ENCODE measurements at places on chromosomes 5 and 9.

DNA sequence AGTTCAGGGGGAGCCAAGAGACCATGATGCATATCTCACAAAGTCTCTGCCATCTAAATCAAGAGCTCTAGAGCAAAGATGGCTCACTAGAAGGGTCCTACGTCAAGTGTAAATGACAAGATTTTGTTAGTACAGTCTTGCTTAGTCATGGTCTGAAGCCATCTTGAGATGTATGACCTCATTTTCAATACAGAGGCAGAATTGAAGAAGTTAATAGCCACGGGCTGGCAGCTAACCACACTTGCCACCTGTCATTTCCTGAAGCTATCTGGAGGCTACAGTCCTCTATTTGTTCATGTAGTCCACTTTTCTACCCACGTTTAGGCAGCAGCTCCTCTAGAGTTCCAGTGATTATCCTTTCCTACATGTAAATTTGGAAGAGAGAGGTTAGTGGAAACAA lies 231.7 kb upstream of the CDH12 start:
- no peak for DNase-seq

DNA sequence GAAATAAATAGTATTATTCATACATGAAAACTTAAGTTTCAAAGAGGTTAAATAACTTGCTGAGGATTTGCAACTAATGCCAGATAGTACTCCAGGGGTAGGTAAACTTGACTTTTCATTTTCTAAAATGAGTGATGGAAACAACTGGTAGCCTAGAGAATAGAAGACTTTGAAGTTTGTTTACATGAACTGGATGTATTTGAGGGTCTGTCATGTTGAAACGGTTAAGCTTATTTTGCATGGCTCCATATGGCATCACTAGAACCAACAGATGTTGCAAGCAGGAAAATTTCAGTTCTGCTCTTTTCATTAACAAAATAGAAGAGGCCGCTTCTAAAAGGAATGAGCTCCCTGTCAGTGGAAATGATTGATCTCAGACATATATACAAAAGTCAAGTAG lies 105.1 kb upstream of the SGCD start:
- DNase-seq: no peak

DNA sequence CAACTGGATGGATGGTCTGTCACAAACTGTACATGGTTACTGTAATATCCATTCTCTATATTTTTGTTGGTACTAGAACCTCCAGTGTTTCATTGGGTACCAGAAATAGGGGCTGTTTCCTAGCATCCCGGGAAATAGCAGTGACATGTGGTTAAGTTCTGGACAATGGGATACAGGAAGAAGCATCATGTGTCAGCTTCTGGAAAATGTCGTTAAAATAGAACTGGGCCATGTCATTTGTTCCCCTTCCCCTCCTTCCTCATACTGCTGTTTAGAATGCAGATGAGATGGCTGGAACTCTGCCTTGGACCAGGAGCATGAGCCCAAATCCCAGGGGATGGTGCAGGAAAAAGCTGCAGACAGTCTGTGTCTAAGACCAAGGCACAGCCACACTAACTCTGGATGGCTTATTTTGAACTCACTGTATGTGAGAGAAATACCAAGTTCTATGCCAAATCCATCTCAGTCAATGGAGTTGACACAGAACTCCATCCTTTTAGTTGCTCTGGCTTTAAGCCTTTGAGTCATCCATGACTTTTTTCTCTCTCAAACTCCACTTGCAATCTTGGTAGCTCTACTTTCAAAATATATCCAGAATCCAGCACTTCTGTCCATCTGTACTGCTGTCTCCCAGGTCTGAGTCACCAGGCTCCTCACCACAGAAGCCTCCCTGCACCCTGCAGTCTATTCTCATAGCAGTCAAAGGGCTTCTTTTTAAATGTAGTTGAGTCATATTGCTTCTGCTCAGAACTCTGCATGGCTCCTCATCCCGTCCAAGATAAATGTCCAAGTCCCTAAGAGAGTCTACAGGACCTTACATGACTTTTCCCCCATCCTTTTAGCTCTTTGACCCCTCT lies 184.2 kb downstream of the NSG2 start:
- DNase-seq: no peak

GRCh38 chr5:83665631-83666030 lies 55.0 kb downstream of the HAPLN1 start:
- no peak for DNase-seq

GRCh38 chr9:129902740-129903134 lies 67.5 kb downstream of the USP20 start:
- no peak for DNase-seq

GRCh38 chr9:1434052-1434767 lies 384.1 kb downstream of the DMRT2 start:
- no peak for DNase-seq

- no peak for DNase-seq
Observed at GRCh38 chr5:133323494-133324457, 272.0 kb downstream of the HSPA4 start.

DNA sequence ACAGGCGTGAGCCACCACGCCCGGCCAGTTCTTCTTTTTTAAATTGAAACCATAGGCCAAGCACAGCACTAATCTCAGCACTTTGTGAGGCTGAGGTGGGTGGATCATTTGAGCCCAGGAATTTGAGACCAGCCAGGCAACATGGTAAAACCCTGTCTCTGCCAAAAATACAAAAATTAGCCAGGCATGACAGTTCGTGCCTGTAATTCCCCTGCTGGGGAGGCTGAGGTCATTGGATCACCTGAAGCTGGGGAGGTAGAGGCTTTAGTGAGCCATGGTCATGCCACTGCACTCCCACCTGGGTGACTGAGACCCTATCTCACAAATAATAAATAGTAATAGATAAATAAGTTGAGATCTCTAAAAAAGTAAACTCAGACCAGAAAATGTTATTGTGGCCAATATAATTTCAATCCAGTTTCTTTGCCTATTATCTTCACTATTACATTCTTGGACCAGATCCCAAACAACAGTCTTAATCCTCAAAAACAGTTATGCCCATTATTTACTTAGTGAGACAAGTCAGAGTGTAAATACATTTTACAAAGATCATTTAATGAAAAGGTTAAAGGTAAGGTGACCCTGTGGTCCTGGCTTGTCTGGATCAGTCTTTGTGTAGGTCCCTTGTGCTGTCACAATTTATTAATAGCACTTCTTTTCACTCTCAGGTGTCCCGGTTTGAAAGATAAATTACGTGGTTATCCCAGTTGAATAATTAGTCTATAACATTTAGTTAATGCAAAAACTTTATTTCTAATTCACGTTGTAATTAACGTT lies 53.6 kb downstream of the RAB24 start:
- DNase-seq: no peak

GRCh38 chr5:76326577-76327302 lies 76.3 kb upstream of the IQGAP2 start:
- no peak for DNase-seq

DNA sequence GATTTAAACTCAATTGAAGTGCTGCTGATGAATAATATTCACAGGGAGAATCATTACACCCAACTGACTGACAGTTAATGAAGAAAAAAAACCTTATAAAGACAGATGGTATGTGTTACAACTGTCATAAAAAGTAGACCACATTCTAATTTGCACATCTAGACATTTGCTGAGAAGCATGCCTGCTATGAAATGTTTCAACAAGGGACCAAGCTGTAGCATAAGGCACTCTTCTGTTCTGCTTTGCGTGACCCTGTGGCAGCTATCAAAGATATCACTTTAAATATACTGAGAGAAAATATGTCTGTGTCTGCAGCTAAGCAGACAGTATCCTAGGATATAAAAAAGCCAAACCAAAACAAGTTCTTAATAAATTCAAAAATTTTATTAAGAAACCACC lies 153.7 kb downstream of the TMEM232 start:
- DNase-seq: no peak

GRCh38 chr5:156394642-156395305 lies 67.8 kb downstream of the SGCD start:
- DNase-seq: peak; percentile 36

DNA sequence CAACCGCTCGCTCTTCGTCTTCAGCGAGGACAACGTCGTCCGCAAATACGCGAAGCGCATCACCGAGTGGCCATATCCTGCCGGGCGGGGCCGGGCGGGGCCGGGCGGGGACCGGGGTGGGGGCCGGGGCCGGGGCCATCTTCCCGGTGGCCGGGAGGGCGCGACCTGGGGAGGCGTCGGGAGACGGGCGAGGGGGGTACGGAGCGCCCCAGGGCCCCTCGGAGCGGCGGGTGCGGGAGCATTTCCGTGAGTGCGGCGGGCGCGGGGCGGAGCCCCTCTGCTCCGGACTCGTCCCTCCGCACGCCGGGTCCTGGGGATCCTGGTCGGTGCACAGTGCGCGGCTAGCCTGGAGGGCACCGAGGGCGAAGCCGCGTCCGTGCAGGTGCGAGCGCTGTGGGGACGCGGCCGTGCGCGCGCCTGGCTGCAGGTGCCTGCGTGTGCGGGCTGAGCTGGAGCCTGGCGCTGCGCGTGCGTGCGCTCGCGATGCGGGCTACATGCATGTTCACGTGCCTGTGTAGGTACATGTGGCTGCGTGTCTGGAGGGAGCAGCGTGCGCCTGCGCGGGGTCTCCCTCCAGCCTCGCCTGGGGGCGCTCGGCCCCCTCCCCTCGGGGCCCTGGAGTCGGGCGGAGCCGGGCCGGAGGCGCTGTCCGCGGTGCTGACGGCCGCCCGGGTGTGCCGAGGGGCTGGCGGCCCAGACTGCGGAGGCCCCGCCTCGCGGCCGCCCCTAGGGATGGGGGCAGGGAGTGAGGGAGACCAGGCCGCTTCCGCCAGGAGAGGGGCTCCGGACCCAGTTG lies 762 bp downstream of the CACNA1B start:
- no peak for DNase-seq

- DNase-seq: no peak
Observed at GRCh38 chr5:169085636-169086035, 215.3 kb downstream of the SLIT3 start.

DNA sequence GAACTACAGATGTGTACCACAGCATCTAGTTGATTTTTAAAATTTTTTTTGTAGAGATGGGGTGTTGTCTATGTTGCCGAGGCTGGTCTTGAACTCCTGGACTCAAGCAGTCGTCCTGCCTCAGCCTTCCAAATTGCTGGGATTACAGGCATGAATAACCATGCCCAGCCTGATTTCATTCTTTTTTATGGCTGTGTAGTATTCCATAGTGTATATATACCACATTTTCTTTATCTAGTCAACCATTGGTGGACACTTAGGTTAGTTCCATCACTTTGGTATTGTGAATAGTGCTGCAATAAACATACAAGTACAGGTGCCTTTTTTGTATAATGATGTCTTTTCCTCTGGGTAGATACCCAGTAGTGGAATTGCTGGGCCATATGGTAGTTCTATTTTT lies 3.8 kb downstream of the RCL1 start:
- no peak for DNase-seq

GRCh38 chr5:77904362-77904761 lies 128.2 kb upstream of the TBCA start:
- DNase-seq: no peak

- DNase-seq: no peak
Observed at GRCh38 chr5:173547579-173547978, 68.9 kb downstream of the BOD1 start.

- no peak for DNase-seq
Observed at GRCh38 chr5:136043551-136043950, 14.8 kb downstream of the TGFBI start.

- DNase-seq: no peak
Observed at GRCh38 chr5:173746047-173746646, 129.7 kb upstream of the BOD1 start.

DNA sequence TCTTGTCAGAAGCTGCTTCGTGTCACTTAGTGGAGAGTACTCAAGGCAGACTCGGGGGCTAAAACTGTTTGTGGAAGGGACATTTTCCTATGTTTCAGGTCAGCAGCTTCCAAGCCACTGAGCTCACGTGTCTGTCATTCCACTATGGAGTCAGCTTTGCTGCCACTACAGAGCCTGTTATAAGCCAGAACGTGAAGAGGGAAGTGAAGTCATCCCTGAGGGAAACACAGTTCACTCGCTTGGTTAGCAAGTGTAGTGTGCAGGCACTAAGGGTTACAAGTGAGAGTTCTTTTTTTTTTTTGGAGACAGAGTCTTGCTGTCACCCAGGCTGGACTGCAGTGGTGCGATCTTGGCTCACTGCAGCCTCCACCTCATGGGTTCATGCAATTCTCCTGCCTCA lies 24.5 kb upstream of the LTC4S start:
- no peak for DNase-seq

DNA sequence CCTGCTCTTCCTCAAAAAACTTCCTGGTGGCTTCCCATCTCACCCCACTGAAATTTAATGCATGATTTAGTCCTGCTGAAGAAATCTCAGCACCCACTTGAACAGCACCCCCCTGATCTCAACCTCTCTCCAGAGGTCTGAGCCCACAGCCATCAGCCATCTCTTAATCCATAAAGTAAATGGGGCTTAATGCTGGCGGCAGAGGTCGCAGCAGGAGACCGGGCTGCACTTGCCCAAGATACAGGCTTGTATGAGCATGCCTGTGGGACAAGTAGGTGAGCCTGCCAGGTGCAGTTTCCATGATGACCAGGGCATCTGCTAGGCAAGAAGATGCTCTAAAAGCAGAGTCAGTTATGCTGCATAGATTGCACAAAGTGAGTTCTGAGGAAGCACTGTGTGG lies 52.4 kb upstream of the CTXN3 start:
- no peak for DNase-seq

DNA sequence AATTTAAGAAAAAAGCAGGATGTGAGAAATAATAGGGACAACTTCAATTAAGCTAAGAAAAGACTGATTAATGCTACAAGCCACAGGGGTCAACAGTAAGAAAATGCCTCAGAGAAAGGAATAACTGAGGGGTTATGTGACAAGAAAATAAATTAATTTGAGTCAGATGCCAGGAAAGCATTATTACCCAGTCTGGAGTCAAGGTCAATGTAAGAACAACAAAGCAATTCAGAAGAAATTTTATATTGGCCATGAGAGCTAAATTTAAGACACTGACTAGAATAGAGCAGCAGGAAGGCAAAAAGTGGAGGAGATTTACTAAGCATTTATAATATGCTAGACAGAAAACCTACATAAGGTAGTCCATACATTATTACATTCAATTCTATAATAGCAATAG lies 73.5 kb downstream of the CDH10 start:
- DNase-seq: no peak

- DNase-seq: no peak
Observed at GRCh38 chr9:118165451-118165850, 461.2 kb downstream of the TLR4 start.

- no peak for DNase-seq
Observed at GRCh38 chr5:64722588-64722987, 32.3 kb downstream of the SHISAL2B start.

DNA sequence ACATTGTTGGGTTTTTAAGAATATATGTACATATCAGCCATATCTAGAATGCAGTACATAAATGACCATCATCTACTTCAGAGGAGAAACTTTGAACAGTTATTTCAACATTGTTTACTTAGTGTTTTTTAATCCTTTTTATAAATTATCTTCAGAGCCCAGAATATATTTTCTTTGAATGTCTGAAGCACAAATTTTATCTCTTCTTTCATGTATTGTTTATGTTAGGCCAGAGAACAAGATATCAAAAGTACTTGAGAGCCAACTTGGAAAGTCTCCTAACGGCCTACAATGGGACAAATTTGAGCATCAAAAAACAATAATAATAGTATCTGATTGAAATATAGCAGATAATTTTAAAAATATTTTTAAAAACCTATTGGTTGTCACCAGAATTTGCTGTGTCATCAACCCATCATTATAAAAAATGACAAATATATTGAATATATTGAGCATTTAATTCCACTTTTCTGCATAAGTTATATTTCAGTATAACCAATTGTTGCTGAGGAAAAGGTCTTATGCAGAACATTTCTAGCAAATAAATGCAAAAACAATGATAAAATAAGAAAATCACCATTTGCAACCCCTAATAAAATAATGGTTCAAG lies 67.5 kb upstream of the CCNG1 start:
- DNase-seq: no peak

All from NCI-H2081 treated with DMSO at 0.1 percent for 48 hours (cell line).